Fibroblast of gingiva (primary cell): ENCODE measurements at places on chromosomes 11 and 22.

GRCh38 chr11:75536786-75537641 is 11.3 kb upstream of the GDPD5 start:
- DNase-seq: no peak

- DNase-seq: no peak
These were observed 8.1 kb upstream of the PLAAT3 start for GRCh38 chr11:63622323-63622722.

GRCh38 chr11:6377902-6378639 is 12.2 kb upstream of the SMPD1 start:
- no peak for DNase-seq

DNA sequence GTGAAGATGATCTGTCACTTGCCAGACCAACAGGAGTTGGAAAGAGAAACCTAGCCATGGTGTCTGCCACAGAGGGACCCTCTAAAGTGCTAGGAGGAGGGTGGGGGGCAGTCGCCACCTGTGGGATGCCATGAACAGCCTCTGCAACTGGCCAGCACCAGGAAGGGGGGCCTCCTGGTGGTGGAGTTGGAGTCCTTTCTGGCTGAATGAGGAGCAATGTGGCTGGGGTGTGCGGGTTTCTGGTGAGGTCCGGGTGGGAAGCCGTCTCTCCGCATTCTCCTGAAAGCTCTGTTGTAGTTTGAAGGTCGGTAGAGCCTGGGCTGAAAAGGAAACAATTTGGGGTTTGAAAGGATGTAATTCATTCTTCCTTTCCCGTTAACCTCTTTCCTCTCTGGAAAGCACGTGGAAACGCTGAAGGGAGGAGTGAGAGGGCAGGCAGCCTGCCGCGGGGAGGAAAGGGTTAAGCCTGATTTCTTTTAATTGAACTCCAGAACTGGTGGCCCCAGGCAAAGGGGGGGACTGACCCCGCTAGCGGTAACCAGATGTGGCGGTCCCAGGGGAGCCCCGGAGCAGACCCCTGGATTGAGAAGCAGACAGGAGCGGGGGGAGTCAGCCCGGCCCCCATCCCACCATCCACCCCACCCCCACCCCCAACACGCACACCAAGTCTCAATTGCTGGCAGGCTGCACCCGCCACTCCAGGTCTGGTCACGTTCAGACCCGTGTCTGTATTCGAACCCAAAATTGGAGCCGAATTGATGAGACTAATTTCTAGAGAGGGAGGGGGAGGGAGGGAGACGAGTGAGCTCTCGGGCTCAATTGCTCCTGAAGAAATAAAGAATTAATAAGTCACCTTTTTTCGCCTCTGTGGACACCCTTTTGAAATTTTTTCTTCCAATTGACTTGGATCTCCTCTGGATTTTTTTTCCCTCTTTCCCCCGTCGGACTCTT is 1.8 kb upstream of the FLI1 start:
- no peak for DNase-seq

GRCh38 chr11:91926965-91927364 is 297.7 kb upstream of the FAT3 start:
- no peak for DNase-seq

GRCh38 chr11:12143461-12144258 is 33.3 kb downstream of the MICAL2 start:
- DNase-seq: no peak

DNA sequence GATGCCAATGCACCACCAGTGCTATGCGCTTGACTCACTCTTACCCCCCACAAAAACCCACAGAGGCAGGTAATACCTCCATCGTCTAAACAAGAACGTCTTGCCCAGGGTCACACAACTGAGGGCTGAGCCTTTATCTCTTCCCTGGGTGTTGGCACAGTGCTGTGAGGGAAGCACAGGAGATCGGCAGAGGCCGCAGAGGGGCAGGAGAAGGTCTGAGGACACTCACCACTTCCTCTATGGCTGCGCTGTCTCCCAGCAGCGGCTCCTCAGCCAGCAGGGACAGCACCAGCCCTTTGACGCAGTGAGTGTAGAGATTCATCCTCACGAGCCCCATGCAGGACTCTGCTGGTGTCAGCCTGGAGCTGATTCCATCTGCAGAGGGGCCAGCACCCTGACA is 19.9 kb downstream of the HPS4 start:
- no peak for DNase-seq

GRCh38 chr11:61869708-61870451 is 21.5 kb downstream of the FADS3 start:
- peak; percentile 31 for DNase-seq

DNA sequence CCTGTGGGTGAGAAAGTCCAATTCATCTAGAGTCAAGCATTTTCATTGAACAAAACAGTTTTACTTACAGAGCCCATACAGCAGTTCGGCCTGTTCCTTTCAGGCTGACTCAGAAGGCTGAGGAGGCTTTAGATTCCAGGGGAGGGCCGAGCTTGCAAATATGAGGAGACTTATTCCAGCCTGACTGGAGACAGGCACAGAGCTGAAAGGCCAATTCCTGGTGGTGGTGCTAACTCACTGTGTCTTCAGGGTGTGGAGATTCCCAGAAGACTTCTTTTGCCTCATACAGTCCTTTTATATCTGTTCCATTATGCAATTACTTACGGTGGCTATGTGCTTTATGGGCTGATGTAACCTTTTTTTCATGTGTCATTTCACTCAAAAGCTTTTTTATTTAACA is at the start of gene OR51E2:
TSS of gene OR51E2 (minus strand) at position 269 of the 400 bp plus-strand sequence. CDS start 15,142 bp downstream, outside the sequence.
- DNase-seq: no peak

DNA sequence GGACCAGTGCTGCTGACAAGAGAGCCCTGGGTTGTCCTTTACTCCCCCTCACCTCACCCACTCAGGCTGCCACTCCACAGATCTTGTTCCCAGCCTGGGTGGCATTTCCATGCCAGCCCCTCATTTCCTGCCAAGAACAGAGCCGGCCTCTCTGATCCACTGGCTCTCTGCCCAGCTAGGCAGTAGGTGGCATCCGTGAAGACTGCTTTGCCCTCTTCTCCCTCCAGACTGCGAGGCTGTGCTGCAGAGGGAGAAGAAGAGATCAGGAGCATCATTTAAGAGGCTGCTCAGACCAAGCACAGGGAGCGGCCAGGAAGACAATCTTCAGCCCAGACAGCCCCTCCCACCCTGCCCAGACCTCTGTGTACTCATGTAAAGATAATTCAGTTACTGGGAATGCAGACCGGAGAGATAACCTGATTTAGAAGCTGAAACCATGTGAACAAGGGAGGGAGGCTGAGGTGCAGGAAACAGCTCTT is 126.9 kb upstream of the NCAM1 start:
- no peak for DNase-seq

GRCh38 chr11:128367573-128367972 is 219.8 kb downstream of the ETS1 start:
- DNase-seq: no peak

DNA sequence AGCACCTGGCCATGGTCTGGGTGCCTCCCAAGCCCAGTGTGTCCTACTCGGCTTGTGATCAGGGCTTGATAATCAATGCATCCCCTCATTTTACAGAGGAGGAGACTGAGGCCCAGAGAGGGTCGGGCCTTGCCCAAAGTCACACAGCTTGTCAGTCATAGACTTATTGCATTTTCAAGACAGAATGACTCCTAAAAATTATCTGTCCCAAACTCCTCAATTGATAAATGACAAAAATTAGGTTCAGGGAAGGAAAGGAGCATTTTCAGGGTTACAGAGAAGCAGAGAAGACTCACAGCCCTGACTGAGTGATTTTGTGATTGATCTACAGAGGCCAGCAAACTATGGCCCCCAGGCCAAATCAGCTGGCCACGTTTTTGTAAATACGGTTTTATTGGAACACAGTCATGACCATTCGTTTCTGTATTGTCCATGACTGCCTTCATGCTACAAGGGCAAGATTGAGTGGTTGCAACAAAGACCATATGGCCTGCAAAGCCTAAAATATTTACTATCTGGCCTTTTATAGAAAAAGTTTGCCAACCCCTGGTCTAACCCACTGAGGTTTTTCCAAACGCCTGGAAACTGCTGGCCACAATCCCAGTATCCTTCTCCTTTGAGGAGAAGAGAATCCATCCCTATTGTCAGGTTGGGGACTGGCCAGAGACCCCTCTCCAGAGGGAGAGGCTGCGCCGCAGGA is 35.1 kb upstream of the NAV2 start:
- DNase-seq: no peak

DNA sequence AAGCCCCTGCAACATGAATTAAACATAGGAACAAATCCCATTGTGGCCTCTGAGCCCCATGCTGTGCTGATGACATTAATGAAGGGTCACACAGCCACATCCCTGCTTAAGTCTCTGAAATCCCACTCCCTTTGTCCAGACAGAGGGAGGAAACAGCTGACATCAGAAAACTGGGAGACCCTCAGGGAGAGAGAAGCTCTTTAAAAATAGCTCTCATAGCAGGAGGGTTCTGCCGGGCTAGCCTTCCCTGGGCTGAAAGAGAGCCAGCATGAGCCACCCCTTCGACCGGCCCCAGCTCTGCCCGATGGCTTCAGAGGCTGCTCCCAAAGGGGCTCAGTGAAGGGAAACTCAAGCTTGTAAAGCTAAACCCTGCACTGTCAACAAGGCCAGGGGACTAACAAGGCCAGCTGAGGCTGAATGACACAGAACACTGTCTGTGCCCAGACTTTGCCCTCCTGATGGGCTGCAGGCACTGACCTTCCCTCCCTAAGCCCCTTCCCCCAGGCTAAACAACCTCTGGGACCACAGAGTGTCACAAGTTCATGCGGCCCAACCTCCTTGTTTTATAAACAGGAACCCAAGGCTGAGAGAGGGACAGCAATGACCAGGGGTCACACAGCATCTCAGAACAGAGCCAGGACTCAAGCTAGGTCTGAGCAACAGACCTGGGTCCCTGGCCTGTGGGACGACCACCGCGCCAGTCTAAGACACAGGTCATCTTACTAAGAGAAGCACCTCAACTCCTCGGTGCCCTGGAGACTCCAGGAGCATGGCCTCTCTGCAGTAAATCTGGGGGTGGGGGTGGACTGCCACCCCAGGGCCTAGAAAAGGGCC is 163.8 kb downstream of the CHST1 start:
- no peak for DNase-seq

DNA sequence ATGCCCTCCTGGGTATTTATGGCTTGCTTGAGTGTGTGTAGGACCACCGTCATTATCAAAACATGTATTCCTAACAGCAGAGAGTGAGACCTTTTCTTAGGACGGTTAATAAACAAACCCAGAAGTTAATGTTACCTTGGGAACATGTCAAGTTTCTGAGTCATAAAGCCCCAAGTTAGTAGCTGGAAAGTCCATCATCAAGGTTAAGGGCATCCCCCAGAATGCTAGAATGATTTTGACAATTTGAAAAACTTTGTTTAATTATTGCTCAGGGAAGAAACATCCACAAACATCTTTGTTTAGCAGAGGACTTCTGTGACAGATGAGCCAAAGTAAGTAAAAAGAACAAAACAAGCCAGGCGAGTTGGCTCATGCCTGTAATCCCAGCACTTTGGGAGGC is 20.0 kb downstream of the CAVIN3 start:
- DNase-seq: no peak

DNA sequence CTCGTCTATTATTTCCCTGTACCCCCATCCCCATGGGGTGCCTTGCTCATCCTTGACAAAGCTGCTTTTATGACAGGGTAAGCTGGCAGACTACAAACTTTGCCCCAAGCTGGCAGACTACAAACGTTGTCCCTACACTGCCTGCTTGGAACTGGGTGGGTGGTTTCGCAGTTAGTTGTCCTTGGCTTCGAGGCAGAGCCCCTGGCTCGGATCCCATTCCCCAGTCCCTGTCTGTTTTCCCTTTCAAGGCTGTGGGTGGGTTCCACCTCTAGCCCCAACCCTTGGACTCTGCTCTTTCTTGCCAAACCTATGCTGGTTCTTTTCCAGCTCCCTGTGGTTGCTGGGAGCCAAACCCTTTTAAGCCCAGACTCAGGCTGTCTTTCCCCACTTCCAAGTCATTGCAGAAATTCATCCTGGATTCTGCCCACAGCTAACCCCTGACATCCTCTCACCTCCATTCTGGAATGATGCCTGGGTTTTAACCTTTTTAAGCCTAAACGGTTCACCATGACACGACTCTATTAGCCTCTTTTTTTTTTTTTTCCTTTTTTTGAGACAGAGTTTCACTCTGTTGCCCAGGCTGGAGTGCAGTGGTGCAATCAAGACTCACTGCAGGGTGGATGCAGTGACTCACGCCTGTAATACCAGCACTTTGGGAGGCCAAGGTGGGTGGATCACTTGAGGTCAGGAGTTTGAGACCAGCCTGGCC is 9.2 kb upstream of the RBM14 start:
- DNase-seq: peak; percentile 93

- peak; percentile 11 for DNase-seq
These were observed 728 bp downstream of the DCUN1D5 start for GRCh38 chr11:103091064-103091800.

DNA sequence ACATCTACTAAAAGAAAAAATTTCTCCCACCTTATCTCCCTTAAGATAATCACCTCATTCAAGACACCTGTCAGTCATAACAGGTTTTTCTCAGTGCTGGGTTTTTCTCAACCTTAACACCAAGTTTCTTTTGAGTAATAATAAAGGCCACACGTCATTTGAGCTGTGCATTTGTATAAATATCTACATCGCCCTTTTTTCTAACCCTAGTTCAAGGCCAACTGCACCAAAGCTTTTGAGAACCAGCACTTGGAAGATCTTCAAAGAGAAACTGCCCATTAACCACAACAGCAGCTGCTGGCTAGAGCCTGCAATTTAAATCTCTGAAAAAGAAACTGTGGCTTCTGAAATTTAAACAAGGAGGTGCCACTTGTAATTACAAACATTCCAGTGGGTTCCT is 6.9 kb downstream of the CADM1 start:
- DNase-seq: no peak

DNA sequence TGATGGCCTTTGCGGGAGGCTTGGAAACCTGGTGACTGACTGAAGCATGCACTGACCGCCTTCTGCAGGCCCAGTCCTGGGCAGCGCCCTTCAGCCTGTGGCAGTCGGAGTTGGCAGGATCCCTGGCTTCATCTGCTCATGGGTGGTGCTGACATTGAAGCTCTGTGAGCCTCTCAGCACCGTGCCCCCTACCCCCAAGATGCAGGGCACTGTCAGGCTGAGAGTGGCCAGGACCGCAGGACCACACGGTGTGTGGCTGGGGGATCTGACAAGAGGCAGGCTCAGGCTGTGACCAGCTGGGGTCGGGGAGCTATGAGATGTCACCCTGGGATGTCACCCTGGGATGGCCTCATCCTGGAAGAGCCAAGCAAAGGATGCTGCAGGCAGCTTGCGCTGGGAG is 32.7 kb downstream of the TBC1D22A start:
- no peak for DNase-seq

GRCh38 chr22:19197997-19198865 is 19.7 kb upstream of the SLC25A1 start:
- DNase-seq: no peak
